Brain microvascular endothelial cell (primary cell): ENCODE measurements at places on chromosomes 12 and 14.
A peak's percentile ranks its signal among the peaks of the same experiment; 100 is the strongest.

- no peak for DNase-seq
Measured at GRCh38 chr12:52200086-52200780, 8.4 kb upstream of the KRT80 start.

DNA sequence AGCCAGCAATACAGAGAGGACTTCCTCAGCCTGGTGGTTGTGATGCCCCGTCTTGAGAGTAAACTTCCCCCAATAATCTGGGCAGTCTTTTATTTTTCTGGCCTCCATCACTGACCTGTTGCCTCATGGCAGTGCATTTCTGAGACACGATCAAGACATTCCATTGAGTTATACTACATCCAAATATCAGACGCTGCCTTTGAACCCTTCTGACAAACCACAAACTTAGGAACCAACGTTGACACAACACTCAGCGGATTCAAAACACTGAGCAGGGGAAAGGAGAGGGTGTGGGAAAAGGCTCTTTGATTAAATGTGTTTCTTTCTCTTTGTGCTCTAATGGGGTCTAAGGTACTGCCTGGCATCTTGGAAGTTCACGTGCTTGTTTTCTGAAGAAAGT is 100.7 kb upstream of the TBX5 start:
- no peak for DNase-seq

- no peak for DNase-seq
Measured at GRCh38 chr12:97713270-97713669, 250.7 kb downstream of the RMST start.

DNA sequence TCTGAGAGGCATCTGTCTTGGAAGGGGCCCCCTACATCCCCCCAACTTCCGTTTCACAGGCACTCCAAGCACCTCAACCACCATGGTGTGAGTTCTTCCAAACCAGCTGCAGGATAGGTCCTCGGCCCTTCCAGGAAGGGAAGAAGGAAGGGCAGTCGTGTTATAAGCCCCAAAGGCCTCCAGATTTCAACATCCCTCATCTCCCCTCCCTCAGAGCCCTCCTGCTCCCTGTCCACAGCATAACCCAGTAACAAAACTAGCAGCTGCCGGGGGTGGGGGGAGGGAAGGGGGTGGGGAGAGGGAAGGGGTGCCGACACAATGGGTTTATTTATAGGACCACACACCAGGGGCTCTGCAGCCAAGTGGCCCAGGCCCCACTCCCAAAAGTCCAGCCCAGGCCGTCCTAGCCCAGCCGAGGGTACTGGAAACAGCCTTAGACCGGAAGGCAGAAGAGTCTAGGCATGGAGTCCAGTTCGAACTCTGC is 18.3 kb downstream of the NCKAP5L start:
- DNase-seq, result no peak

- DNase-seq, result no peak
Measured at GRCh38 chr14:33163600-33163999, 224.9 kb downstream of the NPAS3 start.

DNA sequence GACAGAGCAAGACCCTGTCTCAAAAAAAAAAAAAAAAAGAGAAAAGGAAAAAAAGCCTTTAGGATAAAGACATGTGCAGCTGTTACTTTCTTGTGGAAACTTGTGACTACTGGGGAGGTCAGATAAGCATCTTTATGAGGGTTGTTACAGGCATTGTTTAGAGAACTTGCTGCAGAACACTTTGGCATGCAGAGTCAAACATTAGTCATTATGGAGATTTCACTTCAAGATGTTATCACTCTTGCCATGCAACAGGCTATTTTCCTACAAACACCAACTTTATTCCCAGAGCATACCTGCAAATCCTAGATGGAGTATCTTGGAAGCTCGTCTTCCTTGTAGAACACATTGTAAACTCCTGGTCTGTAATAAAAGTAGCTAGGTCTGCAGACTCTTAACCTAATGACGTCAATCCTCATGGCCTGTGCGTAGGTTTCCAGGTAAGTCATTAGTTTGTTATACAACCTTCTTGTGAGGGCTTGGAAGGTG is 36.3 kb upstream of the WDR89 start:
- peak; percentile 24 for DNase-seq

DNA sequence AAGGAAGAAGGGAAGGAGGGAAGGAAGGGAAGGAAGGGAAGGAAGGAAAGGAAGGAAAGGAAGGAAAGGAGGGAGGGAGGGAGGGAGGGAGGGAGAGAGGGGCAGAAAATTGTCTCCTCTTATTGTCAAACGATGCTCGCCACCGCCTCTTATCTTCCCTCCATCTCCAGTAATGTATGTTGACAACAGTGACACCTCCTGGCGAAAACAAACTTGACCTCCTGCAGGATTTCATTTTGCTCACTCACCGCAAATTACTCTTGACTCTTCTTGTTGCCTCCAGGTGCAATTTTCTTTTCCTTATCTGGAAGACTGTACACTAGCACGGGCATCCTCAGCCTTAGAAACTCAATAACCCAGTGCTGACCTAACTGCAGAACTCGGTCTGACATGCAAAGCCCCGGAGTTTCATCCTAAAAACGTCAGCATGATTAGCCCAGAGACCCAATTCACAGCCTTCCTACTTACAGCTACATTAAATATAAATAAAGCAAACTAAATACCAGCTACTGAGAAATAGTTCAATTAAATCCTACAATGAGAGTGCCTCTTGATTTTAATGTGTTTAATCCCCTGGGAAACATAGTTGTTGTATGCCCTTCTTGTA is 512.4 kb upstream of the TMPO start:
- peak; percentile 13 for DNase-seq

DNA sequence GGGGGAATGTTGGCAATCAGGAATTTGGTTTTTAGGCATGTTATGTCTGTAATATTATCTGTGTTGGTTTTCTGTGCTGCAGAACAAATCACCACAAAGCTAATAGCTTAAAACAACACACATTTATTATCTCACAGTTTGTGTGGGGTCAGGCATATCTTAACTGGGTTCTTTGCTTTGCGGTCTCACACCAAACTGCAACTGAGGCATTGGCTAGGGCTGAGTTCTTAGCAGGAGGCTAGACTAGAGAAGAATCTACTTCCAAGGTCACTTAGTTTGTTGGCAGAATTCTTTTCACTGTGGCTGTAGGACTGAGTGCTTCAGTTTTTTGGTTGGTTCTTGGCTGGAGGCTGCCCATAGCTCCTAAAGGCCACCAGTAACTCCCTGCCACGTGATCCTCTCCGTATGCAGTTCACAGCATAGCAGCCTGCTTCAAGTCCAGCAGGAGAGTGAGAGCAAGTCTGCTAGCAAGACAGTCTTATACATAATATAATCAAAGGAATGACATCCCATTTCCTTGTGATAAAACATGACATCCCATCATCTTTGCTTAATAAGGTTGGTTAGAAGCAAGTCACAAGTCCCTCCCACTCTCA is 21.6 kb downstream of the ATF1 start:
- DNase-seq, result peak; percentile 72

DNA sequence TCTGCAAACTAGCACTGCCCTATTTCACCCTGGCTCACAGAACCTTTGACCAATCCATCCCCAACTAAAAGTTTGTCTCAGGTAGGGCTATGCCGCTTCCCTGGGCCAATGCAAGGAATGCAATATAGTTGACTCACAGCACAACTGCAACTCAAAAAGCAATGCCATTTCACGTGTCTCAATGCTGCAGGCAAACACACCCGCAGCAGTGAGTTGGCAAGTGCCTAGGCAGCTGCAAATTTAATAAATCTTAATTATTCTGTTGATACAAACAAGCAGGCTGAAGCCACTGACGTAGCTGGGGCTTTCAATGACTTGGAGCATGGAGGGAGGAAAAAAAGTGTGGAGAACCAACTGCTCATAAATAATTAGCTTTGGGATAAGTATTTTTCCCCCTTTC is 87.9 kb downstream of the SYNE3 start:
- DNase-seq, result no peak

GRCh38 chr12:95484524-95484923 is 10.6 kb downstream of the METAP2 start:
- no peak for DNase-seq

DNA sequence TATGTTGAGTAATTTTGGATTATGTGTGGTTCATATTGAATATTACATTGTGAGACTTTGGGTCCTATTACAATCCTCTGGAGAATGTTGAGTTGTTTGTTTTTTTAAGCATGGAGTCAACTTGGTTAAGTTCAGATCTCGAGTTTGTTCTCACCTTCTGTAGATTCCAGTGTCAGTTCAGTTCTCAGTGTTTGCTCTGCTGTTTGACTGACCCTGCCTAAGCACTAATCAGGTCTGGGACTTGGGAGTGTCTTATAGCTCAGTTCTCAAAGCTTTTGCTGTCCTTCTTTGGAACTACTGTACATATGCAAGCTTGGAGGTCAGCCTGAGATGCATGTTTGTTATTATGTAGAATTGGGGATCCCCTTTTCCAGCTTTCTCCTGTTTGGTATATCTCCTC is 63.1 kb downstream of the DIP2B start:
- no peak for DNase-seq

DNA sequence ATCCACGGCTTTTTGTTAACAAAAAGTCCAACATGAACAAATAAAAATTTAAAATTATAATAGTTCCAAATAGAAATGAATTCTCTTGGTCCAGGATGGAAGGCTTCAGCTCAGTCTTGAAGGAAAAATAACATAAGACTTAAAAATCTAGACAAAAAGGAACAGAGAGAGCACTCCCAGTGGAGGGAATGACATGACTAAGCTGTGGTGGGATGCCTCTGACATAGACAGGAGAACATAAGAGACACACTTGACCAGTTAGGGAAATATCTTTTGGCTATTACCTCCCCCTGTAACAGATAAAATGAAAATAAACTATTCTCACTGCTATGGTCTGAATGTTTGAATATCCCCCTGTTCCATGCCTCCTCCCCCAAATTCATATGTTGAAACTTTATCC is 106.8 kb downstream of the BBS10 start:
- no peak for DNase-seq

GRCh38 chr12:31967539-31967938 is 8.3 kb downstream of the RESF1 start:
- no peak for DNase-seq

DNA sequence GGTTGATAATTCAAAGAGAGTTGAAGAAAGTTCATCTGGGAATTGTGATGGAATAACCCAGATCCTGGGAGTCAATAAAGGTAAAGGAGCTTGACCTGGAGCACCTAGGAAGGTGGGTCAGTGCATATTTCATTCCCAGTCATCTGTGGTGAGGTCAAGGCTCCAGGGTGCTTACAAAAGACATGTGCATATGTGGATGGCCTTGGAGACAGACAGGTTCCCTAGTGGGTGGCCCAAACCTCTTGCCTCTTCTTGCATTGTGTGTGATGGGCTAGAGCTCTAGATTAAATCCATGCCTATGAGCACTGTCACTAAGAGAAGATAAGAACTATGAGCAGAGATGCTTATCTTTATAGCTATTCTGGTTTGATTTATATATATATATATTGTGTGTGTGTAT is 75.5 kb upstream of the CISTR start:
- DNase-seq, result no peak

GRCh38 chr14:54818201-54819133 is 84.2 kb downstream of the GCH1 start:
- peak; percentile 68 for DNase-seq

- no peak for DNase-seq
Measured at GRCh38 chr14:105197211-105197641, 16.1 kb upstream of the NUDT14 start.

DNA sequence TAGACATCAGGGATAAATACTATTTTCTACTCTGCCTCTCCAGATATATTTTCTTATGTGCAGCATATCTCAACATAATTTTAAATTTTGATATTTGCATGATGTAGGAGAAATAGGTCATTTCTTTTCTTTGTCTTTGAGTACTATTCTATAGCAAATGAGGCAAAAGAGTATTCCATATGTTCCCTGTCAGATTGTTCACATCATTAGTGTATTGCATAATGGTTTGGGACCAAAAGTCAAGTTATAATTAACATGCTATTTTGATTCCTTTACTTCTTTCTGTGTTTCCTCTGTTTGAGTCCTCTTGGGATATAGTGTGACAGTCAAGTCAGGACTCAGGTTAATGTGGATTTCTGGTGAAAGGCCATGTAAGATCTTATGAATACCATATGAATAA is 864.6 kb upstream of the FBXO33 start:
- no peak for DNase-seq

- peak; percentile 48 for DNase-seq
Measured at GRCh38 chr12:105204916-105205315, 31.1 kb downstream of the APPL2 start.

DNA sequence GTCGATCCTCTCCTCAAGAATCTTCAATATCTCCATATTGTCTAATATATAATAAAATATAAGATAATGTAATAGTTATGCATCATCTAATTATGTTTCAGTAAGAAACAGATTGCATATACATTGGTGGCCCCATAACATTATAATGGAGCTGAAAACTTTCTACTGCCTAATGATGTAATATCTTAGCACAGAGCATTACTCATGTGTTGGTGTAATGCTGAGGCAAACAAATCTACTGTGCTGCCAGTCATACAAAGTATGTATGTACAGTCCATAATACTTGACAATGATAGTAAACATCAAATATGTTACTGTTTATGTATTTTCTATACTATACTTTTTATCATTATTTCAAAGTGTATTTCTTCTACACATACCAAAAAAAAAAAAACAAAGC is 128.7 kb downstream of the CPNE8 start:
- no peak for DNase-seq

GRCh38 chr14:75088566-75089373 is 19.3 kb downstream of the ZC2HC1C start:
- DNase-seq, result peak; percentile 50

- DNase-seq, result no peak
Measured at GRCh38 chr12:9755035-9755434, 5.7 kb downstream of the CD69 start.

- peak; percentile 24 for DNase-seq
Measured at GRCh38 chr14:71465316-71465715, 466.9 kb upstream of the RGS6 start.

DNA sequence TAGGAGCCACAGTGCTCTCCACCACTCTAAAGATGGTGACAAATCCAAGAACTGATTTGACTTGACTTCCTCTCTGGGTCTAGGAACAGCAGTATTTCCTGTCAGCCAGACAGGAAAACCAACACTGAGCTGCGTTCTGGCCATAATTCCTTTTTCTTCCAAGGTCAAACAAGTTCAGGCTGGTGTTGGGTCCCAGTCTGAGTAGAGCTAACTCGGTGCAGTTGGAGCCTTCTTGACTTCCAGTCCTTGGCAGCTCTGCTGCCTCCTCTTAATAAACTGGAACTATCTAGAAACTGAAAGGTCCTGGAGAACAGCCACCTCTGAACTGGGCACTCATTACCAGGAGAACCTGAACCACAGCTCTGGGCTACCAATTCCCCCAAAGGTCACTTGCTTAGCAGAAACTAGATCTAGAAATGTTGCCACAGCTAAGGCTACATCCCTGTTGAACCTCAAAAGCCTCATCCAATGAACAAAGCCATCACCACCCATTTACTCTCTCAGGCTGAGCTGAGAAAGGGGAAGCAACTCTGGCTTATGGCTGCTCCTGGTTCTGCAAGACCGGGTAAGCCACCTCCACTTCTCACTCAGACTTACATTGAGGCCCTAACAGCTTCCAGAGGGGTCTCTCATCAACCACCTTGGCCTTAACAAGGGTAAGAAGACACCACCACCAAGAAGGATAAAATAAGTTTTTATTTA is 27.7 kb downstream of the MAX start:
- no peak for DNase-seq
